Jurkat, Clone E6-1 (cell line): ENCODE measurements at places on chromosomes 16 and 17.

DNA sequence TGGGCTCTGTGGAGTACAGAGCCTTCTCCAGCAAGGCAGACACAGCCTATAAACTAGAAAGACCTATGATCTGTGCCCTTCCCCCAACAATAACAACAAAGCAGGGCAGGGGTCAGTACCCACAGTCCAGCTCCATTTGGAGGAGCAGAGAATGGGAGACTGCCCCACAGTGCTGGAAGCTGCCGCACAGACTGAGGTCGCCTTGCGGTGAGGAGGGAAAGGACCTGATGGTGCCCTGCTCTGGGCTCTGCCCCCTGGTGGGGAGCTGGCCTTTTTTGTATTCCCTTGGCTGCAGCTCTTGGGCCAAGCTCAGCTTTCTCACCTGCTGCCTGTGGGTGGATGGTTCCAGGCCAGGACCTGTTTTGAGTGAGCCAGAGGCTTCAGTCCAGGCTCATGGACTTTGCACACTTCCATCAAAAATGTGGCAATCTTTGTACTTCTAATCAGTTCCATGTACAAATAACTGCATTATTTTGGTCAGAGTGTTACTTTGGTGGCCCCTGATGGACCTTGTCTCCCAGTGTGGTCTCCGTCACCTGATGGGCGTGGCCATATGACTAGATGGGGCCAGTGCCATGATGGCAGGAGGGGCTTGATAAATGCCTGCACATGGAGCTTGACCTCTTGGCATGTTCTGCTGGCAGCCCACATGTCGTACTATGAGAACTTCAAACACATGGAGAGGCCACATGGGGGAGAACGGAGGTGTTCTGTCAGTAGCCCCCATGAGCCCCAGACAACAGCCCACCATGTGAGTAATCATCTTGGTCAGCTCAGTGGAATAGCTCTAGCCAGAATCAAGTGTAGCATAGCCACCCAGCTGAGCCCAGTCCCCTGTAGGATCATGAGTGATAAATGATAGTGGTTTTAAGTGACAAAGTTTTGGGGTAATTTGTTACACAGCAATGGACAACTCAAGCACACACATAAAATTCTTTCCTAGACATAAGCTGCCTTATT is 24.2 kb downstream of the B9D1 start:
- DNase-seq, result peak; percentile 53

DNA sequence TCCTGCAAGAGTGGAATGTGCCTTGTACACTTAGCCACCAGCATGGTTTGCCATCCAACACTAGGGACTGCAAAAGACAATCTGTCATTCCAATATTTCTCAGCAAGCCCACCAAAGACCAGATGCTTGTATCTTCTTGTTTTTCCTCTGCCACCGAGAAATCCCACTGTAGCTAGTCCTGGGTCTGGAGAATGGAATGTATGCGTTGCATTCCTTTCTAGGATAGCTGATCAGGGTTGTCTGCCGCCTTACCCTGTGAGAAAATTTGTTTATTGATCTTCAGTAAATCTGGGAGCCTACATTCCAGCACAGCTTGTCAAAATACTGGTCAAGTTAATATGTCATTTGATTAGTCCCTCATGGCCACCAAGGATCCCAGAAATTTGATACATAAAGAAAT is 28.1 kb upstream of the ADAMTS18 start:
- no peak for DNase-seq

DNA sequence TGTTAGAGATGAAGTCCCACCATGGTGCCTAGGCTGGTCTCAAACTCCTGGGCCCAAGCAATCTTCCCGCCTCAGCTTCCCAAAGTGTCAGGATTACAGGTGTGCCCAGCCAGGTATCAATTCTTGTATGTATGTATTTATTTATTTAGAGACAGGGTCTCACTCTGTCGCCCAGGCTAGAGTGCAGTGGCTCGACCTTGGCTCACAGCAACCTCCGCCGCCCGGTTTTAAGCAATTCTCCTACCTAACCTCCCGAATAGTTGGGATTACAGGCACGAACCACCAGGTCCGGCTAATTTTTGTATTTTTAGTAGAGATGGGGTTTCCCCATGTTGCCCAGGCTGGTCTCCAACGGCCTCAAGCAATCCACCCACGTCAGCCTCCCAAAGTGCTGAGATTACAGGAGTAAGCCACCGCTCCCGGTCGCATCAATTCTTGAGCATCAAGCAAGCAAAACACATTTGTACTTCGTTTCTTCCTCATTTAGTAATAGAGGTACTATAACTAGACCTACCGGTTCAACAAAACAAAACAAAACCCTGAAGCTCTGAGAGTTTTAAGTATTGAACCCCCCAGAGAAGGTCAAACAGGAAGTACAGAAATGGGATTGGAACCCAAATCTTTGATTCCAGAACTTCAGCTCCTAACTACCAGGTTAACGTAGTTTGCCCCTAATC is 1.0 kb upstream of the ZNF500 start:
- no peak for DNase-seq

- DNase-seq, result no peak
Observed at GRCh38 chr16:8854298-8854948, 14.4 kb downstream of the CARHSP1 start.

GRCh38 chr17:50864747-50865059 is 1.5 kb downstream of the TOB1 start:
- no peak for DNase-seq

DNA sequence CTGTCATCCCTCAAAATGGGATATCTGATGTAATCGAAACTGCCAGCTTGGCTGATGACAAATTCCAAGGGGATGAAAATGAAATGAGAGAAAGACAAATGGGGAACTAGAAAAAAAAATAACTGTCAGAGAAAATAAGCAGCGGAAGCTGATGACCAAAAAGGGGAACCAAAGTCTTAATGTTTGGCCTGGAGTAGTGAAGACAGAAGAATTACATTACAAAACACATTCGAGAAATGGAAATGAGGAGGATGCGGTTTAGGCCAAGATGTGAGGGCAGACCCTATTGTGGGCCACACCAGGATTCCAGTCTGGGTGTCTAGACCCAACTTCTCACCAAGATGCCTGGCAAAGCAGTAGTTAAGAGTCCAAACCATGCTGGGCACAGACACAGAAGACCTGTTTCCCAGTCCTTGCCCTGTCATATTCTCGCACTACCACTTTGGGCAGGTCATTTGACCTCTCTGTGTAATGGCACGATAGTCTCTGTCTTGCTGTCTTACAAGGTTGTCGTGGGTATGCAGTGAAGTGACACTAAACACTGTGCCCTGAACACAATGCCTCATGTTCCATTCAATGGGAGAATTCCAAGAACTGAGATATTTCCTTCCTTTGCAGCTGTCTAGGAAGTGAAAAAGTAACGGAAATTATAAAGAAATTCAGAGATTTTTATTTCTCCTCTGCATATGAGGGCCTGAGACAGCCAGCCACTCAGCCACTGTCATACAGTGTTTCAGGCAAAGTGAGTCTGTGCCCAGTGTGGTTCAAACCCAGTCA is 12.3 kb upstream of the CCL2 start:
- no peak for DNase-seq
